Suppressor macrophage treated with lipopolysaccharide for 1 hour (primary cell): ENCODE measurements at places on chromosomes 3 and 15.
A peak's percentile ranks its signal among the peaks of the same experiment; 100 is the strongest.

- DNase-seq: no peak
Observed at GRCh38 chr15:48494631-48495030, 150.9 kb downstream of the FBN1 start.

- DNase-seq: peak; percentile 45
Observed at GRCh38 chr3:177220136-177220974, 23.1 kb upstream of the TBL1XR1 start.

- no peak for DNase-seq
Observed at GRCh38 chr15:46892621-46893160, 824.6 kb upstream of the SEMA6D start.

DNA sequence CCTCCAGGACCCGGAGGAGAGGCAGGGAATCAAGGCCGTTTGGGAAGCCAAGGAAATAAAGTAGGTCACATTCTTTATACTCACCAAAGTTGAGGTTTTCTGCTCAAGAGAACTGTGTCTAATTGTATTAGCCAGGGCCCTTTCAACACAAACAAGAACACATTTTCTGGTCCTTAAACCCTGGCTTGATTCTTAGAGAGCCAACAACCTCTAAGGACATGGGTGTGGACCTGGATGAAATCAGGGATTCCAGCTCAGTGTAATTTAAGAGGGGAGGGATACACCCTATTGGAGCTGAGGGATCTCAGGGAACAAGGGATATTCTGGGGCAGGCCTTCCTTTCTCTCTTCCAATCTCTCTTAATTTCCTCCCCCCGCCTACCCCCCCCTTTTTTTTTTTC lies 104.8 kb downstream of the COL6A6 start:
- no peak for DNase-seq
